ENCODE measurements at places on chromosomes 16 and 17. TPM values are rescaled to one million over a fixed set of nuclear protein-coding genes. Genes with fewer than 3 reads are reported as not detected.

Gene NPIPB4
- 38.3 TPM for total RNA-seq

Gene KRTAP9-9
- total RNA-seq: not detected

Gene FAM20A
- 2.4 TPM for total RNA-seq

Gene ZACN
- total RNA-seq: not detected

Gene MILR1
- 0.82 TPM for total RNA-seq

Gene COX6A2
- total RNA-seq: not detected

Gene CDK5R1
- 271 TPM for total RNA-seq

Gene HS3ST6
- not detected for total RNA-seq

Gene PFAS
- total RNA-seq: 22.8 TPM

Gene CHAD
- total RNA-seq: not detected

Gene KREMEN2
- not detected for total RNA-seq

Gene EIF3C
- total RNA-seq: 207 TPM

Gene PKMYT1
- total RNA-seq: 1.2 TPM

Gene SEPTIN12
- not detected for total RNA-seq

Gene ICAM2
- 7.3 TPM for total RNA-seq

Gene KRT27
- not detected for total RNA-seq
